ENCODE measurements at places on chromosomes 2 and 18. TPM values are rescaled to one million over a fixed set of nuclear protein-coding genes. Genes with fewer than 3 reads are reported as not detected.
A peak's percentile ranks its signal among the peaks of the same experiment; 100 is the strongest.

- peaks cover 13% of the 10 kb centered on the region for H3K4me1 ChIP-seq
- peaks cover 7% of the 10 kb centered on the region for H3K27me3 ChIP-seq
- no peaks in the 10 kb centered on the region for H3K36me3 ChIP-seq
- no peak overlapping the region for H3K4me3 ChIP-seq
- no peak for DNase-seq
Measured at GRCh38 chr2:112140205-112140802, 2.1 kb downstream of the FBLN7 start.

Gene RNU2-63P
- total RNA-seq, result not detected

- DNase-seq, result no peak
- no peaks in the 10 kb centered on the region for H3K36me3 ChIP-seq
- no peak overlapping the region for H3K27ac ChIP-seq
- H3K4me1 ChIP-seq, result no peaks in the 10 kb centered on the region
- H3K4me3 ChIP-seq, result no peak overlapping the region
Measured at GRCh38 chr18:55988537-55988936, 400.5 kb upstream of the TCF4 start.

Gene LHCGR
- not detected for total RNA-seq

GRCh38 chr2:235570966-235571692 lies 77.3 kb downstream of the AGAP1 start:
- DNase-seq, result no peak
- no peaks in the 10 kb centered on the region for H3K36me3 ChIP-seq
- H3K4me1 ChIP-seq, result peaks cover 5% of the 10 kb centered on the region
- no peak overlapping the region for H3K4me3 ChIP-seq
- H3K27me3 ChIP-seq, result no peaks in the 10 kb centered on the region
- H3K27ac ChIP-seq, result no peak overlapping the region

DNA sequence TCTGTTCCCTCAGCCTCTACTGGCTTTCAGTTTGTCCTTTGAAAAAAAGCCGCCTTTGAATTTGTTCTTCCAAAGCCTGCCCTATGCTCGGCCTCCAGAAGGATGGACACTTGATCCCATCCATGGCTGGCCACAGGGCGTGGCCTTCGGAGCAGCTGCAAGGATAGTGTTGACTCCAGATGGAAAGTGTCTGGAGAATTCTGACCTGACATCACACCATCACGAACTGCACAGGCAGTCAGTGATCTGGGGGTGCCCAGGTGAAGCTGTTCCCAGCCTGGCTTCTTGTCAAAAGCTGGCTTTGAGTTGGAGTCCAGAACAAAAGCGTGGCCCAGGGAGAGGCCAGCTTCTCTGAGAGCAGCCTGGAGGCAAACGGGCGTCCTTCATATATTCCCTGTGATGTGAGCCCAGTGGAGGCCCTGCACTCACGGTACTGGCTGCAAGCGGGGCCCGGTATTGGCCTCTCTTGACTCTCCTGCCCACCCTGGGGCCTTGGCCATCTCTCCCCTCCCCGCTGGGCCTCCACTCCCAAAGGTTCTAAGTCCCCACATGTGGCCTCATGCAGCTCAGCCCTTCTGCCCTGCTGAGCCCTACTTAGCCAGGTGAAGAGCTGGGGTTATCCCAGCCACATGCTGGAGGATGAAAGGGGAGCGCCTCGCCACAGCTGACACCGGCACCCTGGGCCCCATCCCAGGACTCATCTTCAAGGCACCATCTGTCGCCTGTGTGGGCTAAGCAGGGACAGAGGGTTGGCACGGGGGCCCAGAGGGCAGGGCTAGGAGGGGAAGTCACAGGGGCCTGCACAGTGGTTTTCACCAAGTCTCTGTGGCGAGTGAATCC lies 20.4 kb upstream of the ATOH8 start:
- H3K27ac ChIP-seq, result no peak overlapping the region
- peak; percentile 60 for DNase-seq
- no peak overlapping the region for H3K4me3 ChIP-seq
- no peaks in the 10 kb centered on the region for H3K27me3 ChIP-seq
- H3K36me3 ChIP-seq, result no peaks in the 10 kb centered on the region
